ENCODE measurements at places on chromosomes 3 and 15.

GRCh38 chr15:98304371-98304770 is 343.9 kb downstream of the ARRDC4 start:
- no peak for DNase-seq

- DNase-seq = no peak
These were observed 409.9 kb downstream of the FHIT start for GRCh38 chr3:60841355-60841754.

DNA sequence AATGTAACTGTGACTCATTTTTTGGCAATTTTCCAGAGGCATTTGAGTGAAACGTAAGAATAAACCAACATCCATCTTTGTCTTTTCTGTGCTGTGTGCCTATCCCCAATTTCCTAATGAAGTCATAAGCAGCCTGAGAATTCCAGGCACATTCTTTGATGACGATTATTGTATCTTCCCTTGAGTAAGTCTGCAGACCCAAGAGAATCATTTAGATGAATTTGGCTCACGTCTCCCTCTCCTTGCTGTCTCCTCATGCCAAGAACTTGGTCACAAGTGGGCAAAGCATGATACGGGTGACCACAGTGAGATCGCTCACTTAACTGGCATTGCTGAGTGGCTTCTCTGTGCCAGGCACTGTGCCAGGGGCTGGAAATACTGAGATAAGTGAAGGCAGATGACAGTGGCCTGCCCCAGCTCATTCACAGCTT is 384.5 kb upstream of the IL12A start:
- DNase-seq = no peak

DNA sequence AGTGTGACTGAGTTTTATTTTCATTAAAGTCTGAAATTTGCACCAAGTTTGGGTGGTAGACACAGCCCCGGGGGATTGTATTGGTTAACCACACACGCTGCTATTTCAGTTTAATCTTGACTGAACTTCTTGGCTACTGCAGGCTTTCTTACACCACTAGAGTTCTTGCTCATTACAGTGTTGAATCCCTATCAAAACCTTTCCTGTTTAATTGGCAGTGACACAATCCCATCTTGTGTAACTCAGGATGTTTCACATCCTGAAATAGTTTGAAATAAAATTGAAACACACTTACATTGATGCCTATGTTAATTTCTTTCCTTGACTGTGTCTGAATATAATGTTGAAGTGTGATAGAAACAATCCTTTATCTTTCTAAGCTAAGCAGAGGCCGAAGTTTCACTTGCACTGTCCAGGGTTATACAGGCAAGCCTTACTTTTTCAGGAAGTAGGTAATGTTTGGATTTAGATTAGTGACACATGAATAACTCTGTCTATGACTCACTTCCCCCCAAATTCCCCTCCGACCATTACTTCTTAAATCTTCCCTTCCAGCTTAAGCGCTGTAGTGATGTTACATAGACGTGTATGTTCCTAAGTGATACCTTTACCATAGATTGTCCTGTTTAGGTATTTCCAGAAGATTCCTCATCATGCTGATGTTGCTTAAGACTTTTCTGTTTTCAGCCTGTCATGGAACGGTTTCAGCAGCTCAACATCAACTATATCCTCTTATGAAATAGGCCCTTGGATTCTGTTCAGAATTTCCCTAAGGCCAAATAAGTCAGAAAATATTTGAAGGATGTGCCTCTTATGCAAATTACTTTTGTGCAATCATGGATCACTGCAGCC is 16.8 kb downstream of the ATG7 start:
- DNase-seq = peak; percentile 70

DNA sequence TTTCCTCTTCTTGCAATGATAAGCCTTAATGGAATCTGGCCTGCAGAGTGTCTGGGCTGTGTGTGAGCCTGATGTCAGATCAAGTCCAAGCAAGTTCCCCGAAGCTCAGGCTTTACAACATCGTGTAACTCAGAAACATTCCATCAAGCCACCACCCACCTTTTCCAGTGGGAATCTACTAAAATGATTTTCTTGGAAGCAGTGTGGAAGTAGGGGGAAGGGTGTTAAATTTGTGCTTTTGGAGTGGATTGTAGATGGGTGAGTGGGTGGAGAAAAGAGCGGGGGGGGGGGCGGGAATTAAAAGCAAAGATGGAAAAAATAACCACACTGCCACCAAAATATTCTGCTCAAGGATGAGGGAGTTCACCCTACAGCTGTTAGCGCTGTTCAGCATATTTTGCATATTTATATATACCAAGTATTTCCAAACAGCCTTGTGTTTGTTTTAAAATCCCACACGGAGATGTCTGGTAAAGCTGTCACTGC is 53.6 kb downstream of the VGLL3 start:
- peak; percentile 77 for DNase-seq

DNA sequence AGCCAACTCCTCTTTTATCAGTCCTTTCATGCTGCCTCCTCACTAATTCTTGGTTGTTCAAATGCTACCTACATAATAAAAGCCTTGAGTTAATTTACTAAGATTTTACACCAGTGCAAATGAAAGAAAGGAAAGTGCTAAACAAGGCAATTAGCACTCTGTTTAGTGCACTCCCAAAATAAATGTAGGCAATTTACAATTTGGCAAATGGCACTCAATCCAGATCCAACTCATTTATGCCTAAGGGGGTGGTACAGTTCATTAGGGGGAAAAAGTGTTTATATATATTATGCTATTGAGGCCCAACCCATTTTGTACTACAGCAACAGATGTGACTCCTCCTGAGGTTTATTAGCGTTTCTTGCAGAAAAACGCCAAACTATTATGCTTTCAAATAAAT is 370.1 kb downstream of the NR2F2 start:
- no peak for DNase-seq

DNA sequence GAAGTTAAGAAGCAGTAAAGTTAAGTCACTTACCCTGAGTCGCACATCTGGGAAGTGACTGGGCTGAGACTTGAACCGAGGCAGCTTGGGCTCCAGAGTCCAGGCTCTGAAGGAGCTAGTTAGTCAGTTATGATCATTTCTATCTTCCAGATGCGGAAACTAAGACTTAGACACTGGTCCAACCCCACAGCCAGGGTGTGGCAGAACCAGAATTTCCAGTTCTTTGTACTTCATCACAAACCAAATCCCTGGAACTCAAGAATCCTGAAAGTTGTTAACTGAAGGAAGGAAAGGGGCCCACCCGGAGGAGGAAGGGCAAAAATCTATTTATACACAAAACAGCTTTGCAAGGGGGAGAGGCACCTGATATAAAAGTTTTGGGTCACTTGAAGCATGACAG is 389.9 kb downstream of the SHQ1 start:
- no peak for DNase-seq

- peak; percentile 75 for DNase-seq
These were observed 4.6 kb upstream of the FBLN2 start for GRCh38 chr3:13544293-13544831.

- DNase-seq = peak; percentile 18
These were observed 28.5 kb upstream of the CMSS1 start for GRCh38 chr3:99789011-99789721.

GRCh38 chr3:18790384-18790783 is 357.9 kb upstream of the KCNH8 start:
- no peak for DNase-seq

Measured in AG09319 (cell line).